Effector CD4-positive, alpha-beta T cell (primary cell): ENCODE measurements at places on chromosomes 11 and 22.

DNA sequence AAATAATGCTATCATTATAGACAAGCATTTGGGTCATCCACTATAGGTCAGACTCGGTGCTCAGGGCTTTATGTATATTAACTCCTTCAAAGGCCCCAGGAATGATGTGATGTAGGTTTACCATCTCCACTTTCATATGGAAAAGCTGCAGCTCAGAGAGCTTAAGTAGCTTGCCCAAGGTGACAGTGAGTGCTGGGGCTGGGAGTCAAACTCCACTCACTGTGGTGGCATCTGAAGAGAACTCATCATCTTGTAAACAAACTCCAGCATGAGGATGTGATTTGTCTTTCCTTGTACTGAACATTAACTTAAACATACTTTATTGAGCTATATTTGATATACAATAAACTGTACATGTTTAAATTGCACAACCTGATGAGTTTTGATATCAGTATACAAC lies 25.4 kb downstream of the TENM4 start:
- DNase-seq = no peak

- no peak for DNase-seq
These were observed 2.4 kb upstream of the DENND6B start for GRCh38 chr22:50329236-50329635.

DNA sequence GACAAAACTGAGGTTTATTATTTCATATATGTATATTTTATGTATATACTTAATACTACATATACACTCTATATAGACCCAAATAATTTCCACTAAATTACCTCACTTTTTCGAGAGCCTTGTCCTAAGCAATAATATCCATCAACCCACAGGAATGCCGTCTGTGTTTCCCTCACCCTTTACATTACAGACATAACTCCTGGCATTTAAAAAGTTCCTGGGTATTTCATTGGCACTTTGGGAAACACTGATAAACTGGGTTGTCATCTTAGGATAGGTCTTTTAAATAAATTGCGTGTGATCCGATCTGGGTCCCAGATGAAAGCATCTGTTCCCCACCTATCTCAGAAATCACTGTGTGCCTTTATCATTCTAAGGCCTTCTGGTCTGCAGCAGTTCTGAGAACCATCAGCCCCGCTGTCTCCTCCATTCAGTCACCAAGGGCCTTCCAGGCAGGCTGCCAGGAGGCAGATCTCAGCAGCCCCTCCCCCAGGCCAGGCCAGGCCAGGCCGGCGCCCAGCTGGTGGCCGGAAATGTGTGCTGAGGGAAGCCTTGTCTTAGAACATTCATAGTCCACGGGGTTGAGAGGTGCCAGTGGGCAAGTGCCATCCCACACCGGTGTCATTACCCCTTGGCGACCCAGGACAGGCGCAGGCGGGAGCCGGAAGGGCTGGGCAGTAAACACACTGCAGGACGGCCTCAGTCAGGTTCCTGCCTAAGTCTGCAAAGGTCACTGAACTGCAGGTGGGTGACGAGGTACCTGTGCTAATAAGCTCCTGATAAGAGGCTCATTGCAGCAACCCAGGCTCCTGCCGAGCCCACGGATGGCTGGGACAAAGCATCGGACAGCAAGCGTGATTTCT lies 3.3 kb downstream of the FGF19 start:
- DNase-seq = no peak

- DNase-seq = no peak
These were observed 16.1 kb upstream of the TPP1 start for GRCh38 chr11:6635082-6635932.

DNA sequence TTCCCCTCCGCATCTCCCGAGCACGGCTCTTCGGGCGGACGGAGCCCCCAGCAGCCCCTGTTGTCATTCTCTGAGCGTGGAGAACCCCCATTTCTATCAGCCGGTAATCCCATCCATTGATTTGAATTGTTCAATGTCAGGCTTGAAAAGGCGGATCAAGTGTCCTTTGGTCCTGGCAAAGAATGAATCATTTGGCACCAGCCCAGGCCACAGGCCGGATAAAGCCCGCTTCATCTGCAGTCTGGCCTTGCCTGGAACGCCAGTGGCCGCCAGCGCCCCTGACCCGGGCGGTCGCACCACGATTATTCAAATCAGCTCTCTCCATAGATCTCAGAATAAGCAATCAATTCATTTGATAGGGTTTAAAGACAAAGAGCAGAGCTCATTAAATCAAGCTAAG lies 188.9 kb downstream of the BRD1 start:
- DNase-seq = no peak
